NCI-H1048 (cell line): ENCODE measurements at places on chromosomes 7 and 10.

DNA sequence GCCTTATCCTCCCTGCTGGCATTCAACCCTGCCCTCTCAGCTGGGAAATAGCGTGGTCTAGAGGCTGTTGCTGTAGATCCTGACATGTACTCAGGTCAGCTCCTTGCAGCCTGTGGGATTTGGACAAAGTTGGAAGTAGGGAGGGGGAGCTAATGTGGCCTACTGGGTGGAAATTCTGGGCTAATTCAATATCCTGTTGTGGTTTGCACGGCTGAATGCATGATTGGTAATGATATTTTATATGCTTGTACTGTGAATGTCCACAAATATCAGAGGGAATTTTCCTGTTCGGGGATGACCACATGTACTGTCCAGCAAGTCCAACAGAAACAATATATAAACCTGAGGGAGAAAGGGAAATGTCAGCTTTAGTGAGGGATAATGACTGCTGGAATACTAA, 22.1 kb upstream of the NPVF start:
- DNase-seq: no peak

DNA sequence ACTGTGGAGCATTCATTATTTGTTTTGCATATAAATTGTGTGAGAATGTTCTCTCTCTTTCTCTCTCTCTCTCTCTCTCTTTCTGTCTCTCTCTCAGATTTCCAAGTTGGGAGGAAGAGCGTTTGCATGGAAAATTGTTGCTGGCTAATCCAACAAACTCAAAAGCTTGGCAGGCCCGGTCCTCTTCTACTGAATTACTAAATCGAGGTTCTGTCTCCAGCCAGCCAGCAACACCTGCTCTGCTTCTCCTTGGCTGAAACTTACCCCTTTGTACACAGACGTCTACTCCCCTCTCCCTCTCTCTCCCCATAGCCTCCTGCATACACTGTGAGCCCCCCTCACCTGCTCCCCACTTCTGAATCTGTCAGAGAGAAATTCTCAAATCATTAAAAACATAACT, 996.4 kb upstream of the AUTS2 start:
- no peak for DNase-seq

DNA sequence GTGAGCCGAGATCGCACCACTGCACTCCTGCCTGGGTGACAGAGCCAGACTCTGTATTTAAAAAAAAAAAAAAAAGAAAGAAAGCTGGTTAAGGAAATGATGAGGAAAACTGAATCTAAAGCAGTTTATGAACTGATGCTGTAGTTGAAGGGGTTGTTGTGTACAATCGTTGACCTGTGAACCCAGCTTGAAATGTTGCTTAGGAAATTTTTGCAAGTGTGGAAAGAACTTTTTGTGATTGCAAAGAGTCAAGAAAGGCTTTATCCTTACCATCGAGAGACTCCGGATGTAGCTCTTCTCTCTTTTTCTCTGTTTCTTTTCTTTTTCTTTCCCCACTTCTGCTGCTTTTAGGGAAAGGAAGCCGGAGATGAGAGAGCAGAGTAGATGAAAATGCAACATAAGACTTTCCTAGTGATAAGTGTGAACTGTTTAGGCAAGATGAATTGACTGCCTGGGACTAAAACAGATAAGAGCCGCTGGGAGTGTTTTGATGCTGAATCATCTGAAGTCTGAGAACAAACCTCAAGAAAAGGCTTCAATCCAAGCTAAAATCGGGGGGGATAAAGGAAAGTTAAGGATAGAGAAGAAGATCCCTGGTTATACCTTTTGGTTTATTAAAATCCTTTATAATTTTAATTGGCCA, 69.0 kb downstream of the TAF3 start:
- DNase-seq: no peak

GRCh38 chr10:5553400-5554170, 28.8 kb downstream of the CALML3 start:
- DNase-seq: no peak

GRCh38 chr7:30178748-30179436, 44.1 kb downstream of the MTURN start:
- DNase-seq: no peak

DNA sequence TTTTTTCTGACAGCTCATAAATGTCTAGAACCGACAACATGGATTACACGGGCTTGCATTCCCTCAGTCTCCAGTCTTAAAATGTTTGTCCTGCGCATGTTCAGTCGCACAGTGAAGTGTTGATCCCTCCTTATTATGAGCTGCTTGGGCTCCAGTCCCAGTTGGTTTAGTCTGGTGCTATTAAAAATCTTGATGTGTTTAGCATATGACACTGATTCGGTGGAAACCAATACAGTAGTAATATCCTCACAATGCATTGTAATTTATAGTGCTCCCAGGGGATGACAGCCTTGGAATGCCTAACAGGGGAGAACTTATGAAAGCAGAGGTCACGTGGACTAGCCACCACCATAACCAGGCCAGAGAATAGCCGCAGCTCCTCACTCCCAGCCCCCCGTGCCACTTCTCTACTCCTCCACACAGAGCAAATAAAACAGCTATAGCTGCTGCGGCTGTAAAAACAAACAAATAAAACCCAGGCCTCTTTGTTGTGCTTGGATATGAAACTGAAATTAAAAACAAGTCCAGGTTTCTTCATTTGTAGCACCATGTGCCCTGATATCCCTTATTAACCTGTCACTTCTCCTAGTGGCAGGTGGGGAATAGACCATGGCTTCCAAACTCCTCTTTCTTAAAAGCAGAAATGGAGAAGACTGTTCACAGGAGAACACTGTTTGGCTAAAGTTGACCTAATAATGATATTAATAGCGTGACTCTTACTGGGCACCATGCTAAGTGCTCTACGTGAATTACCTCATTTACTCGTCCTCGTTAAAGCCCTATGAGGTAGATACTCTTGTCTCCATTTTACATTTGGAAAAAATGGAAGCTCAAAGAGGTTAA, 7.7 kb downstream of the DPCD start:
- DNase-seq: no peak

DNA sequence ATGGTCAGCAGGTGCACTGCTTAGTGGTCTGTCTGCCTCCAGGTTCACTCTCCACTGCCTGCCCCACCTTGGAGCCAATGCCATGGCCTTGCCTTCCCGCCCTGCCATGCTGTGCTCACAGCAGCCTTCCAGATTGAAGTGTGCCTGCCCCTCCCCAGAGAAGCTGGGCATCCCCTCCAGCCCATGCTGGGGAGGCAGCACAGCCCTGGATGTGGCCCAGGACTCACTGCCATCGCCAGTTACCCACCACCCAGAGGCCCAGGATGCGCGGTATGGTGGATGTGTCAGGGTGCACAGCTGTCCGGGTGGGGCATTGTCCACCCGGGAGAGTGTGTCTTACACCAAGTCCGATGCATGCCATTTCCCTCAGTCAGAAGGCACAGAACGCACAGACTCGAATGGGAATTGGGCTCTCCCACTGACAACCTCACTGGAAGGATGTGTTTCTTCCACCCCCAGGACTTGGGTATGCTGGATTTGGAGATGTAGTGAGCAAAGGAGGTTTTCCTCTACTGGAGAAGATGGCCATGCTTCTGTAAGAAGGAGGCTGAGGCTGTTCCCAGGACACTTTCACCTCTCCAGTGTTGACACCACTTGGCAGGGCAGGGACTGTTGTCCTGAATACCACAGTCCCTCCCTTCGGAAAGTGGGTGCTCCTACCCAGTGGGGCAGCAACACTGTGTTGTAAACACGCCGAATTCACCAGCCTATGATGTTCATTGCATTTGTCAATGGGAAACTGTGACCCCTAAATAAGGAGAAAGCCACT, 122.0 kb downstream of the ADARB2 start:
- no peak for DNase-seq

- no peak for DNase-seq
These were observed 238.4 kb upstream of the MKI67 start for GRCh38 chr10:128364631-128365030.

GRCh38 chr10:59463909-59464308, 101.6 kb upstream of the FAM13C start:
- DNase-seq: no peak

GRCh38 chr7:159068488-159068811, 76.2 kb downstream of the VIPR2 start:
- DNase-seq: no peak

DNA sequence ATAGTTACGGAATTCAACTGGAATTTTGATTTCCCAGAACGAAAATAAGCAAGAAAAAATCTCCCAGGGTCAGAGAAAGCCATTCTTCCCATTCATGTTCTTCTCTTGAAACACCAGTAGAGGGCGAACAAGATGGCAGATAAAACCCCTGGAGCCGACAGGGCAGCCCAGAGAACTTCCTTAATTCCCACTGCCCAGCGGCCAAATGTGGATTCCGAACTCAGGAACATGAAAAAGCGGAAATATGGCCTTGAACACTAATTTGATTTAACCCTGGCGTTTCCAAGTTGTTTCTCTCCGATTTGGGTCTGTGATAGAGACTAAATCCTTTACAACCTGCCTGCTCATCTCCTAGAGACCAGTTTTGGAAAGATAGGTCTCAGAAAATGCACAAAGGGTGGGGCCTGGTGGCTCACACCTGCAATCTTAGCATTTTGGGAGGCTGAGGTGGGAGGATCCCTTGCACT, 100.7 kb upstream of the WAC start:
- peak; percentile 18 for DNase-seq

DNA sequence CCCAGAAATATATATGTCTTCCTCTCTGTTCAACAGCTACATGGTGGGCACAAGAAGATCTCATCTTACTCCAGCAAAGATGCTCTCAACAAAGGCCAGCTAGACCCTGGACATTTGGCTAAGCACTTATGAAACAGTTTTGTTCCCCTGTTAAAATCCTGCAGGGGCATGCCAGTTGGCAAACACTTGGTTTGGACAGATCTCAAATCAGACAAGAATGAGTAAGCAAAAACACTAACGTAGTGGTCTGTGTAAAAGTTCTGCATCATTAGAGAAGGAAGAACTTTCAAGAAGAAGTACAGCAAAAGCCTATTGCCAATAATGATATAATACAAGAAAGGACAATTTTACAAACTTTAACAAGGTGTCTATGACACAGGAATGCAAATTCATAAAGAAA, 125.6 kb downstream of the CALN1 start:
- no peak for DNase-seq
